NCI-H2081 treated with DMSO at 0.1 percent for 48 hours (cell line): ENCODE measurements at places on chromosomes 7 and 10.

- no peak for DNase-seq
These were observed 442.4 kb downstream of the TYW1 start for GRCh38 chr7:67438913-67439505.

DNA sequence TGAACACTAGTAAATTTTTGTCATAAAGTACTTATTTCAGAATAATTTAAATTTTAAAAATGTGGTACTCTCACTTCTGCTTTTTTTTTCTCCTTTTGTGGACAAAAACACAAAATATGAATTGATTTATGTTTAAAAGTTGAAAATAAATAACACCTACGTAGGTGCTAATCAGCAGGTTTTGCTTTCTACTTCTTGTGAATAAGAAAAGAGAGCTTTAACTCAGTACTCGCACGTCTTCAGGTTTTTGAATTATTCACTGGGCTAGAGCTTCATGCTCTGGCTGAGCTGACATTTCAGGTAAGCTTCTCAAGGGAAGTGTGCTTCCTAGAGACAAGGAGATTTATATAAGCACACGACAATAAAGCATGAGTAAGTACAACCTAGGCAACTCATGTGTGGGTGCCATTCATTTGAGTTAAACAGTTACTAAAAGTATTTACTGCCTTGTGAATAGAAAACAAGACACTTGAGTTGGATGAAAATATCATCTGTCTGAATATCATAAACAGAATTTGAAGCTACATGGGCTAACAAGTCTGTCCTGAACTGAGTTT, 190.0 kb upstream of the POT1 start:
- DNase-seq, result no peak

DNA sequence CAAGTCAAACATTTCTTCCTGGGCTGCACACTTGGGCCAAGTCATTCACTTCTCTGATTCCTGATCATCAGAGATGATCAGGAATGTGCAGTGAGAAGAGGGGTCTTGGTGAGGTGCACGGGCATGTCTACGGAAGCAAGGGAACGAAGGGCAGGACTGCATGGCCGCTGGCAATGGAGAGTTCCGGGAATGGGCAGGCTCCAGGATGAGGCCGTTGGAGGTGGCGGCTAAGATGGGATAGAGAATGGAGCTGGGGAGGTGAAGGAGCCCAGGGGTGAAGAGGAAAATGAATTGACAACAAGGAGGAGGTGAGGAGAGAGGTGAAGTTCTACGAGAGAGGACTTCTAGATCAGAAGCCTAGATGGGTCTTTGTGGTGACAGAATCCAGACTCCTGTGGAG, 260.0 kb downstream of the GRID1 start:
- DNase-seq, result no peak

DNA sequence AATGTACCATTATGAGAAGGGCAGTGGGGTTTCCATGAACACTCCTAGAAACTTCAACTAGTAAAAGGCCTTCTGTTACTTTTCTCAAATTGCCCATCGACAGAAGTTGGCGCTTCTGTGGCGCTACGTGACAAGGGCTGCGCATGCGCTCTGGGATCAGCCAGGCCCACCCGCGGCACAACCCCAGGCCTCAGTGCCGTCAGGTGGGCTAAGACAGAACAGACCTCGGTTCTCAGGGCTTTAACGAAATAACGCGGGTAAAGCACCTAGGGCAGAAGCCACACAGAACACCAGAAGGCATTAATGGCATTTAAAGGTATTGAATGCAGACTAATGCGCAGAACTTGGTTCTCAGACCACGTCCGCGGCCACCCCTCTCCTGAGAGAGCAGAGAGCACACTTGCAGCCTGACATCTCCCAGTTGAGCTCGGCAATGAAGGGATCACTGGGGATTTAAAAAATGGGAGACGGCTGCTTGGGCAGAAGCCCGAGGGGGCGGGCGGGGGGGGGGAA, 67.6 kb upstream of the CTNNA3 start:
- peak; percentile 2 for DNase-seq

- no peak for DNase-seq
These were observed 87.3 kb upstream of the FOXI2 start for GRCh38 chr10:127649642-127650041.
